ENCODE measurements at places on chromosomes 2 and 18.
A peak's percentile ranks its signal among the peaks of the same experiment; 100 is the strongest.

DNA sequence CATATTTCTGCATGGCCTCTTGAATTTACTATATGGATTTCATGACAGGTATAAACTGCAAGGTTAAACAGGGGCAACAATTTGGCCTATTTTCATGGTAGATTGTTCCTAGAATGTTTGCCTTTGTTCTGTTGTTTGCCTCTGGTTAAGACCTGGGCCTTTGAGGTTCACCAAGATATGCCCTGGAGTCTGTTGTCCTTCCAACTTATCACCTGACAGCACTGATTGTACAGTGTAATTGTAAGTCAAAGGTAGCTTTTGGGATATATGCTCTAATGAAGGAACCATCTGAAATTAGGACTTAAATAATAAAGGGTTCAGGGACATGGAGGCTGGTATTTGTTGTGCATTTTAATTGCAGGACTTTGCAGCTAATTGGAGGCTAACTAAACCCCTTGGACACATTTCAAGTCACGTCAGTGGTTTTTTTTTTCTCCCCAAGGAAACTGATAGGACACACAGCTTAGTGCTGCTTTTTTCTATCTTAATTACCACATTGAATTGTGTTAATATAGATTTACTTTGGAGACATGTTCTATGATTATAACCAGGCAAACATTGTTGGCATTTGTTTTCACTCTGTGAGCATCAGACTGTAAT is 771.2 kb upstream of the LINC00305 start:
- DNase-seq, result no peak

- DNase-seq, result no peak
Measured at GRCh38 chr2:182821182-182821581, 45.3 kb downstream of the FRZB start.

DNA sequence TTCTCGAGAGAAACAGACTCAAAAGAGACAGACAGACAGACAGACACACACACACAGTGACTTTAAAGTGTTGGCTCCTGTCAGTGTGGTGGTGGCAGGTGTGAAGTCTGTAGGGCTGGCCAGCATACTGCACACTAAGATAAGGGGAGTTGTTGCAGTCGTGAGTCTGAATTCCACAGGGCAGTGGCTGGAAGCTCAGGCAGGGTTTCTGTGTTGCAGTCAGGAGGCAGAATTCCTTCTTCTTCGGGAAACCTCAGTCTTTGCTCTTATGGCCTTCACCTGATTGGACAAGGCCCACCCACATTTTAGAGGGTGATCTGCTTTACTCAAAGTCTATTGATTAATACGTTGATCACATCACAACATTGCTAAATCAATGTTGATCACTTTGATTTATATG is 478.4 kb upstream of the HS6ST1 start:
- DNase-seq, result no peak

GRCh38 chr2:3142961-3143571 is 234.6 kb downstream of the EIPR1 start:
- DNase-seq, result no peak

GRCh38 chr2:174492963-174493431 is 6.2 kb upstream of the GPR155 start:
- peak; percentile 35 for DNase-seq

GRCh38 chr2:233271693-233272092 is 20.2 kb downstream of the ATG16L1 start:
- DNase-seq, result no peak

DNA sequence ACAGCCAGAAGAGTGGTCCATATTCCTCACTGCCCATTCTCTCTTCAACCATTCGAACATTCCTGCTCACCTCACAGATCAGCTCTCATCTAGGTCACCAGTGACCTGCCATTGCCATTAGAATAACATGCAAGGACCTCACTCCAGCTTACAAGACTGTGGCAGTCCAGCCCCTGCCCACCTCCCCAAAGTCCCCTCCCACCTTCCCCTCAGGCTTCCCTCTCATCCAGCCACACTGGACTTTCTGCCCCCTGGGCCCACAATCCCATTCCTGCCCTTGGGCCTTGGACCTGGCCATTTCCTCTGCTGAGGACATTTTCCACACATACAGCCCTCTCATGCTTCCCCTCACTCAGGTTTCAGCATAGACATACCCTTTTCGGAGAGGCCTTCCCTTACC is 5.2 kb upstream of the TMEM177 start:
- DNase-seq, result no peak

- no peak for DNase-seq
Measured at GRCh38 chr2:126643431-126643830, 12.5 kb upstream of the GYPC start.

- DNase-seq, result no peak
Measured at GRCh38 chr2:219331560-219332213, 857 bp downstream of the RESP18 start.

GRCh38 chr2:45962177-45962921 is 310.9 kb downstream of the PRKCE start:
- DNase-seq, result no peak

- DNase-seq, result no peak
Measured at GRCh38 chr2:192186806-192187205, 7.9 kb downstream of the TMEFF2 start.

DNA sequence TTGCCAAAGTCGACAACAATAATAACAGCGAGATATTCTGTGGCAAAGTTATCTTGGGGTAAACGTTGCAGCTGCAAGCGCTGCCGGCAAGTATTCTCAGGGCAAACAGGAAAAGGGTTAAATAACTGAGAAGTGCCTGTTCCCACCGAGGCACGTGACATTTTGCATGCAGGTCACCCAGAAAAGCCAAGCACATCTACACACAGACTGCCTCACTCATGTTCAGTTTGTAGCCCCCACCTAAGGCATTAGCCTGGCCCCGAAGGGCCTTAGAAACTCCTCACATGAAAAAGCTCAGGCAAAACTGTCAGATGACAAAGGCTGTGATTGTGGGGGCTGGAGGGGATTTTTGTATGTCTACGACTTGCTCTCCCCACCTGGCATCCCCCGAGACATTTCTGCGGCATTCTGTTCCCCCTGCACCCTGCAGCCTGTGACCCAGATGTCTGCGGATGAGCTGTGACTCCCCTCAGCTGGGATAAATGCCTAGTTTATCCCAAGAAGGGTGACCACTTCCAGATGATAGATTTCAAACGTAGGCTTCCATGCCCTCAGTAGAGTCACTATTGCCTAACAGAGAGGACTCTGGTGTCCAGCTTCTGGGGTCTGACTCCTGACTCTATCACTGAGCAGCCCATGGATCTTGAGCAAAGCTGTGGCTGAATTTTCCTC is 215.2 kb upstream of the SIX2 start:
- no peak for DNase-seq

DNA sequence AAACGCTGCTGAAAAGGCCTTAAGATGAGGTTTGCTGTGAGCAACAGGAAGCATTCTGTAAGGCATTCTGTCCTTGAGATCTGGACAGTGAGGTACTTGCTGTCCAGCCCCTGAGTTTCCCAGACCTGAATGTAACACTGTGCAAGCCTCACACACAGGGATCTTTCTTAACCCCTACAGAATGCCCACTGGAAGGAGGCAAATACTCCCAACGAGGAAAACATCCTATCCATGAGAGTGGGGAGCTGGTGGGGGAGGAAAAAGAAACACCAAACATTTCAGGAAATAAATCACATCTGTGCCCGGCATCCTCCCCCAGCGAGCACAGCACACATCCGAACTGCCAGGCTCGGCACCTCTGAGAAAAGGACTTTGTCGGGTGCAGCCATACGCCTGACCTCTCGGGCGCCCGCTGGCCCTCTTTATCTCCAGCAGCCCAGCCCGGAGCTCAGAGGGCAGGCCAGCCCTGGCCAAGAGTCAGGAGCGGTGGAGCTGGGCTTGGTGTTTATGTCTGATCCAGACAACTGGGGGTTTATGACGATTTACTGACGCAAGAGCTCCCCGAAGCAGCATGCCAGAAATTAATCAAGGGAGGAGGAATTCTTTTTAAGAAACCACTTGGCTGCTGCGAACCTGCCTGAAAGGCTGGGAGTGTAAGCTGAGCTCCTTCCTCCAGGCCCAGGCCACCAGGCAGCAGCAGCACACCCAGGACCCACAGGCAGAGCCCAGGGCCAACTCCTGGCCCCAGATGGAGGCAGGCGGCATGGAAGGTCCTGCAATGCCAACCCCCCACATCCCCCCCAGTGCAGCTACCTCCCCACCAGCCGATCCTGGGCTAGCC is 72.2 kb downstream of the HDAC4 start:
- no peak for DNase-seq

DNA sequence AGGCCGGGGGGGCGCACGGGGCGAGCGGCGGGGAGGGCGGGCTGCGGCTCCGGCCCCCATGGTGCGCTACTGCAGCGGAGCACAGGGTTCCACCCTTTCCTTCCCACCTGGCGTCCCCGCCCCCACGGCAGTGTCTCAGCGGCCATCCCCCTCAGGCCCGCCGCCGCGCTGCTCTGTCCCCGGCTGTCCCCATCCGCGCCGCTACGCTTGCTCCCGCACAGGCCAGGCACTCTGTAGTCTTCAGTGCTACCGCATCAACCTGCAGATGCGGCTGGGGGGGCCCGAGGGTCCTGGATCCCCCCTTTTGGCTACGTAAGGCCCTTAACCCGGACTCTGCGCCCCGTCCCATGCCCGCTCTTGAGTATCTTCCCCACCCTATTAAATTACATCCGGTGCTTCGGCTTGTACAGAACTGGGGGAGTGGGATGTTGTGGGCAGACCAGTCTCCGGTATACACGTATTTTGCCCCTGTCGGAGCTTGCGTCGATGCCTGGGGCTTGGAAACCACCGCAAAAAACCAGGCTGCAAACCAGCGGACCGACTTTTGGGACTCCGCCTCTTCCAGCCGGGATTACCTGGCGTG is 598 bp upstream of the WBP1 start:
- DNase-seq, result peak; percentile 75

DNA sequence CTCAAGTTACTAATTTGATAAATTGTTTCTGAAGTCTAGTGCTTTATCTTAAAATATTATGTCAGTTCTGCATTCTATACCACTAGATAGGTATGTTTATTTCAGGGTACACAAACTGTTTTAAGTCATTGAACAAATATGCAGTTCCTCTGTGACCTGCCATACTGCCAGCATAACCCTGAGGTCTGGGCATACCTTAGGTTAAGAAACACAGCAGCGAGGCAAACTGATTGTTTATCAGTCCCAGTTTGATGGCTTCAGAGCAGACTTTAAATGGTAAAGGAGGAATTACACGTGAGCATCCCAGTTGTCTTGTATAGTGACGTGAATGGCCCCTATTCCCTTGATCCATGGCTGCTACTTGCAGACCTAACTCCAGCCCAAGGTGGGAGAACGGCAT is 186.4 kb upstream of the LRRTM1 start:
- DNase-seq, result no peak

GRCh38 chr2:215794829-215795546 is 218.4 kb downstream of the MREG start:
- no peak for DNase-seq

DNA sequence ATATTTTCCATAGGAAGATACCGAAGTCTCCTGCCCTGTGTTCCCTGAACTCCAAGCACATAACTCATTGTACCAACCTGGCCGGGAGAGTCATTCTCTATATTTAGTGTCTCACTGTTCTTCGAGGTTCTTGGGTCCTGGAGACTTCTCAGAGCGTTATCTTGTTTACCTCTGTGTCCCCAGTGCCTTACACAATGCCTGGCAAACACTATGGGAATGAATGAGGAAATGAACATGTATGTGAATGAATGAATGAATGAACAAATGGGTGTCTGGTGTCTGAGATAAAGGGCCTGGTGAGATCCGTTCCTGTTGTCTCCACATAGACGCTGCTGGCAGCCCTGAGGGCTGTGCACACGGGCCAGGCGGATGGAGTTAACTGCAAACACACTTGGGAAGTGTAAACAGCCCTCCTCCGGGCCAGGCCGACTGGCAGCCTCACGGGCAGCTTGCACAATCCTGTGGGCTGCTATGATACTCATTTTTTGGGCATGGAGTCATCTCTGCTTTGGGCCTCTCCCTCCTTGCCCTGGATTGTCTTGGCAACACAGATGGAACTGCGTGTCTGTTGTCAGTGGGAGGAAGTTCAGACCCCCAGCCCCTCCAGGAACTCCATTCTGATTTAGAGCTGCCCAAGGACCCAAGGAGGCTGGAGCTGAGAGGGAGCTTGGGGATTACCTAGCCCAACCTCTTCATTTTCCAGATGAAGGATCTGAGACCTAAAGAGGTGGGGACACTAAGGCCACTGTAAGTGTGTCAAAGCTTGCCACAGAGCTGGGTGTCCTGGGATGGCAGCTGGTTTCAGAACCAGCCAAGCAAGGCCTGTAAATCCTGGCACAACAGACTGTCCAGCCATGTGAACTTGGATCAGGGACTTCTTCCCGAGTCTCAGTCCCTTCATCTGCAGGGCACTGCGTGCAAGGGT is 124.4 kb downstream of the INHBB start:
- no peak for DNase-seq

DNA sequence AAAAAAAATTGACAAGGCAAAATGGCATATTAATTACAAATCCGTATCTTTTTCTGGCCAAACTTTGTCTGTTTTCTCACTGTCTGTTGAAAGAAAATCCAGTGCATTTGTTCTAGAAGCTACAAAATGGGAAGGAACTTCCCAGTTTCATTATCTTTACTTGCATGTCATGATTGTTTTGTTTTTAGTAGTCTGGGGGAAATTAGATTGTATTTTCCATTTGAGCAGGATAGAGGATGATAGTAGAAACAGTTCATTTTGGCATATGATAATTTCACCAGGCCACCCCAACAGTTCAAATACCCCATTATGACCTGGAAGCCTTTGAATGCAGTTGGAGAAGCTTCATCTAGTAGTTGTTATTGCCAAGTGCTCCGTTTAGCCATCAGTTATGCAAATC is 77.5 kb upstream of the RANBP2 start:
- DNase-seq, result no peak
